ENCODE measurements at places on chromosomes 12 and 14.

- DNase-seq = no peak
These were observed 6.2 kb upstream of the BIN2 start for GRCh38 chr12:51330186-51330585.

- no peak for DNase-seq
These were observed 60.3 kb downstream of the RIN3 start for GRCh38 chr14:92573761-92574498.

GRCh38 chr14:31977001-31977556 lies 100.0 kb upstream of the ARHGAP5 start:
- DNase-seq = no peak

- DNase-seq = no peak
These were observed 13.9 kb downstream of the CSRP2 start for GRCh38 chr12:76864791-76865400.

DNA sequence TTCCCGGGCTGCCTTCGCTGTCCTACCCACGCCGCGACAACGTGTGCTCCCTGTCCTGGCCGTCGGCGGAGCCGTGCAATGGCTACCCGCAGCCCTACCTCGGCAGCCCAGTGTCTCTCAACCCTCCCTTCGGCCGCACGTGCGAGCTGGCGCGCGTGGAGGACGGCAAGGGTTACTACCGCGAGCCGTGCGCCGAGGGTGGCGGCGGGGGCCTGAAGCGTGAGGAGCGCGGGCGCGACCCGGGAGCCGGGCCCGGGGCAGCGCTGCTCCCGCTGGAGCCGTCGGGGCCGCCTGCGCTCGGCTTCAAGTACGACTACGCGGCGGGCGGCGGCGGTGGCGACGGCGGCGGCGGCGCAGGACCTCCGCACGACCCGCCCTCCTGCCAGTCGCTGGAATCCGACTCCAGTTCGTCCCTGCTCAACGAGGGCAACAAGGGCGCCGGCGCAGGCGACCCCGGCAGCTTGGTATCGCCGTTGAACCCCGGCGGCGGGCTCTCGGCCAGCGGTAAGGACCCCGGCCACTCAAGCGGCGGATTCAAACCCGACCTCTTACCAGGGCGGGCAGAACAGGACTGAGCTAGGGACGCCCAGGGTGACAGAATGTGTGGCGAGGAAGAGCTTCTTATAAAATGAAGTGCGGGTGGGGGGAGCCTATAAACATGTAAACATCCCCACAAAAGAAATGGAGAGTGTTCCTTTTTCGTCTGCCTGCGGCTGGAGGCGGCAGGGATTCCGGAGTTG lies 503 bp downstream of the HOXC12 start:
- no peak for DNase-seq

DNA sequence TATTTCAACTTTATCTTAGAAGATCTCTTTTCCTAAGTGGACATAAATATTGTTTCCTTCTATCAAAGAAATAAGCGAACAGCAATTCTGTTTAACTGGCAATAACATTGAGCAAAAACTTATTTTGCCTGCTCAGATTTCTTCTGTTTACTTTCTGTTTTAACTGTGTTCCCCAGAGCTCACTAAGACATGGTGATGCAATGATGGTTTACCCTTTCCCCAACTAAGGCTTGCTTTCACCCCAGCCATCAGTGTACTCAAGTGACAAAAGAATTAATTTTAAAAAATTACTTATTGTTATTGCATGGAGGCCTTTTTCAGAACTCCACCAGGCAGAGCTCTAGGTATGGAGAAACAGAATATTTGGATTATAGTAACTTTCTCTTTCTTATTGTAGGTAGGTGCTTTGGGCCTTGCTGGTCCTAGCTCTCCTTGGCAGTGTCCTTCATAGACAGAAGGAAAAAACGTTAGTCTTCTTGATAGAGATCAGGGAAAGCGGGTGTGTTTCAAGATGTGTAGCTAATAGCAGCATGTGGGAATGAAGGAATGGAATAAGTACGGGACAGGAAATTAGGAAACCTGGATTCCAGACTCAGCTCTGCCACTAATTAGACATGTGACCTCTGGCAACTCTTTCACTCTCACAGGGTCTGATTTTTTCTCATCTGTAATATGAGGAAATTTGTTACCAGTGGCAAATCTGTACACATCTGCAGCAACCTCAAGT lies 14.6 kb upstream of the DDHD1 start:
- DNase-seq = no peak

- no peak for DNase-seq
These were observed 566 bp upstream of the PRDM4 start for GRCh38 chr12:107761502-107761904.

Data from effector CD8-positive, alpha-beta T cell (primary cell).